ENCODE measurements at places on chromosomes 1 and 21.
A peak's percentile ranks its signal among the peaks of the same experiment; 100 is the strongest.

DNA sequence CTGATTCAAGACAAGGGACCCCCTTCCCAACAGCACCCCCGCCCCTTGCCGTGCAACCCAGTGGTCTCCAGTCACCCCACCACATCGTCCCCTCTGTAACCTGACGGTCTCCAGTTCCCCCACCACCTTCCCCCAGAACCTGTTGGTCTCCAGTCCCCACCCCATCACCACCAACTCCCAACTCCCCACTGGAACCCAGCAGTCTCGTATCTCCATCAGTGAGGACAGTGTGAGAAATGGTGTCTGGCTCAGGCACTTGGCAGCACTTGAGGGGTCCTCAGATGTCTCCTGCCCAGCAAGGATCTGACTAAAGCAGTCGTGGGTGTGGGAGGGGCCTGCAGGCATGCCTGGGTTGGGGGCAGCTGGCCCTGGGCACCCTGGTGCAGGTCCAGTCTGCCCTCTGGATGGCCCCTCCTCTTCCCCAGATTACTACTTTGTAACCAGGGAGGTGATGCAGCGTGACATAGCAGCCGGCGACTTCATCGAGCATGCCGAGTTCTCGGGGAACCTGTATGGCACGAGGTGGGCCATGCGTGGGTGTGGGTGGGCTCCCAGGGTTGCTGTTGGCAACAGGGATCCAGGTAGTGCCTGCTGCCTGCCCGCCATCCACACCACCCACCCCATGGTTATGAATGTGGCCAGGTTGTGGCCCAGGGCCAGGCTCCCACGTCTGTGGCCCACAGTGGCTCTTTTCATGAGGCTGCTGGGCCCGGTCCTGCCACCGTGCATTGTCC is 3.1 kb upstream of the GJC2 start:
- DNase-seq = no peak

- no peak for DNase-seq
Measured at GRCh38 chr1:208977638-208978256, 605.8 kb upstream of the CAMK1G start.

DNA sequence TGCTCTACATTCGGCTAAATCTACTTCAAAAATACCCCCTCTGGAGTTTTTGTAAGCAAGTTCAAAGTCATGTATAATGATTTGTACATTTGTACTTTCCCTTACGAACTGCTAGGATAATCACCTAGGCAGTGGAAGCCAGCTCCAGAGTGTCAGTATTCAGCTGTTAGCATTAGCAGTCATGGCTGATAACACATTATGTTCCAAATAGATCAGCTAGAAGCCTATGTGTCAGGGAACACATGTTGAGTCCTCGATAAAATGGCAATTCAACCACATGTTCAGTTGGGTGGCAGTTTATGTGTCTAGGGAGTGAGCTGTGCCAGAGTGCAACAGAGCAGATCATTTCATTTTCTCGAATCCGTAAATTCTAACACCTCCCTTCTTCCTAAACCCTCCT is 65.8 kb upstream of the KRTAP11-1 start:
- DNase-seq = no peak

GRCh38 chr1:194073833-194074232 is 887.4 kb upstream of the B3GALT2 start:
- no peak for DNase-seq

DNA sequence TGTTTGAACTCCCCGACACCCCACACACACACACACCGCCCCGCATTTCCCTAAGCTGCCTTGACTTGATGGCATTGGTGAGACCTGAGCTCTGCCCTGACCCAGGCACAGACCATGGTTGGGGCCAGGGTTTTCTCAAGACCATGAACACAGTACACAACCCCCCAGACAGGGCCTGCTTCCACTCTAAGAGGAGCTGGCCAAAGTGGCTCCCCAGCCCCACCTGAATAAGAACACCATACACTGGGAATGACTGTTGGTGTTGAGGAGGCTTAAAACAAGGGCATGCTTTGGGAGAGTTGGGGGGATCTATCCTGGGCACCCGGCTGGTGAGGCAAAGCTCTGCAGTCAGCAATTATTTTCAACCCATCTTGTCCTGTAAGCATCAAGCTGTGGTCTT is 77.6 kb upstream of the SYT6 start:
- no peak for DNase-seq

DNA sequence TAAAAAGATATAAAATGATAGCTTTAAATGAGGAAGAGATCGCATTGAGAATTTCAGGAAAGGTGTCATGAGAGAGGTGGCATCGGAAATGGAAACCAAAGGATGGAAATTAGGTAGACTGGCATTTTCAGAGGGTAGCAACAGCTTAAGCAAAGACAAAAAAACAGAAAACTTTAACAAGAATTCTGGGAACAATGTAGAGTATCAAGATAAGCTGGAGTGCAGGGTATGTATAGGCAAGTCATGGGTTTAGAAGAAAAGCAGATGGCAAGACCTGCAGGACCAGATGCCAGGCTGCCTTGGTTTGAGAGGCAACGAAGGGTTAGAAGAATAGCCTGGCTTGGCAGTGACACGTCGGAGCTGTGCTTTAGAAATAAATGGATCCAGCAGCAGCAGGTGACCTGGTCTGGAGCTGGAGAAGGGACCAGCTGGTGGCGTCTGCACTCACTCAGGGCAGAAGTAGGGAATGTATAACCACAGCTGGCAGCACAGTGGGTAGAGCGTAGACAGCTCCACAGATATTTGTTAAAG is 149.4 kb upstream of the TIAM1 start:
- DNase-seq = no peak

GRCh38 chr21:38244885-38245869 is 11.6 kb upstream of the KCNJ15 start:
- peak; percentile 100 for DNase-seq

DNA sequence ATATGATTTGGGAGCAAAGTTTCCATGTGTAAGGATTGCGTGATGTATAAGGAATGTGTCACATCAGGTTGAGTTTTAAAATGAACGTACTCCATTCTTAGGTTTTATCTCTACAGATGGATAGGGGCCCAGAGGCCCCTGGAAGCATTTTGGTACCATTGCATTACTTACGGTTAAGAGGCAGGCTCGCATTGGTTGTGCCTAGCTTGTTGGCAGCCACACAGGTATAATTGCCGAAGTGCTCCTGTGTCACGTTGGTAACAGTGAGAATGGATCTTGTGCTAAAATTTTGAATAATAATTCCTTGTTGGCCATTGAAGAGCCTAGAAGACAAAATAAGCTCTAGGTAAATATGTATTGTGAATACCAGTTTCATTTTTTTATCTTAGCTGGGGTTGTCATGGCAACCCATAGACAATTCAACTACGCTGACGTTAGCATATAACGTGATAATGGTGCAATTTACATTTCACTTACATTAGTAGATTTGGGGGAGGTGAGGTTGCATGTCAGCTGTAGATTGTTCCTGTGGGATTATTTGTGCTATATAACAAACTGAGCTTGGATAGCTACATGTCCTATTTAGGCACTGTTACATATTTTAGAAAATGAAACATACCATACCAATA is 511.9 kb upstream of the ZRANB2 start:
- DNase-seq = no peak

All from RPMI7951 (cell line).